AG09309 (cell line): ENCODE measurements at places on chromosomes 5 and 9.
A peak's percentile ranks its signal among the peaks of the same experiment; 100 is the strongest.

GRCh38 chr5:138351056-138351455 lies 1.4 kb upstream of the KDM3B start:
- no peak for DNase-seq

- DNase-seq = no peak
These were observed 295.4 kb downstream of the CSNK1G3 start for GRCh38 chr5:123807177-123807945.

DNA sequence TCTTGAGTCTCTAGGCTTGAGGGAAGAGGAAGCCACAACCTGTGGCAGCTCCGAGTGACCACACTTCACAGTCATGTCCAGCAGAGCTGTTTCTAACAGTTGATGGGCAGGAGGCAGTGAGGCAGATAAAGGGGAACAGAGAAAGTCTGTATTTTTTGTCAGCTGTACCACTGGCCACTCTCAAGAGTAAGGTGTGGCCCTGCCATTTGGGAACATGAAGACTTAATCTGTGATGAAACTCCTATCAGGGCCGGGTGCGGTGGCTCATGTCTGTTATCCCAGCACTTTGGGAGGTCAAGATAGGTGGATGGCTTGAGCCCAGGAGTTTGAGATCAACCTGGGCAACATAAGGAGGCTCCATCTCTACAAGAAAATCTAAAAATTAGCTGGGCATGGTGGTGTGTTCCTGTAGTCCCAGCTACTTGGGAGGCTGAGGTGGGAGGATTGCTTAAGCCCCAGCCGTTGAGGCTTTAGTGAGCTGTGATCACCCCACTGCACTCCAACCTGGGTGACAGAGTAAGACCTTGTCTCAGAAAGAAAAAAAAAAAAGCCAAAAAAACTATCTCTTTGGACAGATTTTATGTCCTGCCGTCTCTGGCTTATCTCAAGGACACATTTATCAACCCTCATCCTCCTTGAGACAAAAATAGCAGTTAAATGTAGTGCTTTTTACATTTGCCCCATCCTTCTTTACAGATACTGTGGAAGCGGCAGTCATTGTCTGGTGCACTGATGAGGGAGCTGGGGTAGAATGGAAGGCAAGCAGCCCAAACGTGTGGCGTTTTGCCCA lies 11.9 kb upstream of the COL15A1 start:
- DNase-seq = no peak

DNA sequence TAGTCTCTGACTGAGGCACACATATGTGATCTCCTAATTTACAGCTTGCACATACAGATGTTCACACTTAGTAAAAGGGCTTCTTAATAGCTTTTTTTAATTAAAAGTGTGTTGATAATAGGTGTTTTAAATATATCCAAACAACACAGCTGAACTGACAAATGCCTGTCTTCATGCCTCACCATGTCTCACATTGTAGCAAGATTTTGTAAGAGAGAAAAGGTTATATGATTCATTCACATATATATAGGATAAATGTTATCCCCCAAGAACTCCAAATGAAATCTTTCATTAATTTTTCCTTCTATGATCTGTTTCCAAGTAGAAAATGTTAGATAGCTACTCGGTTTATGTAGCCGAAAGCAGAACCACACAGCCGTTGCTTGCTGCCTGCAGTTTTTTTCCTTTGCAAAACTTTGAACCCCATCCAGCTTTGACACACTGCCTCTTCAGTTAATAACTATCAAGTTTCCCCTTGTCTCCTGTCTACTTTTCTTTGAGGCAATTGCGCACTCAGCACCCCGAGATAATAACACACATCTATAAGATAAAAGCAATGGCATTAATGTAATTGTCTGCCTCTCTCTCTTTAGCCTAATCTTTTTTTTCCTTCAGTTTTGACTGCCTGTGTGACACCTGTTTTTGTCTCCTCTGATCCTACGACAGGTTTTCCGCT lies 299.2 kb downstream of the BNC2 start:
- no peak for DNase-seq

DNA sequence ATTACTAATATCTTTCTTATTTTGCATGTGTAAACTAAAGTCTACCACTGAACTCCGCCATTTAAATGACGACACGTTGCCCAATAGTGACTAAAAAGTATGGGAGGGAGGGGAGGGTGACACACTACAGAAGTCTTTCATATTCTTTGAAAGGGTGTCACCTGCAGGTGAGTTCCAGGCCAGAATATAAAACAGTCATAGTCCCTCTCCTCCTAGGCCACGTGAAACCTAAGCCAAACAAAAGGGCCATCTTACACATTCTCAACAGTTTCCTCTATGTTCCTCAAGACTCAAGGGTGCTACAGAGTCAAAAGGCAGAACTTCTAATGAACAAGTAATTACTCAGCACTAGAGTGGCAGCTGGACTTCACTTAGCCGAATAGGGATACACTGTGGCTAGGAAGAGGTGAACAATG lies 6.4 kb downstream of the CEMIP2 start:
- no peak for DNase-seq

- DNase-seq = no peak
These were observed 19.0 kb downstream of the CXXC5 start for GRCh38 chr5:139667001-139667729.

- DNase-seq = no peak
These were observed 668.8 kb upstream of the RGMB start for GRCh38 chr5:98104454-98105188.

DNA sequence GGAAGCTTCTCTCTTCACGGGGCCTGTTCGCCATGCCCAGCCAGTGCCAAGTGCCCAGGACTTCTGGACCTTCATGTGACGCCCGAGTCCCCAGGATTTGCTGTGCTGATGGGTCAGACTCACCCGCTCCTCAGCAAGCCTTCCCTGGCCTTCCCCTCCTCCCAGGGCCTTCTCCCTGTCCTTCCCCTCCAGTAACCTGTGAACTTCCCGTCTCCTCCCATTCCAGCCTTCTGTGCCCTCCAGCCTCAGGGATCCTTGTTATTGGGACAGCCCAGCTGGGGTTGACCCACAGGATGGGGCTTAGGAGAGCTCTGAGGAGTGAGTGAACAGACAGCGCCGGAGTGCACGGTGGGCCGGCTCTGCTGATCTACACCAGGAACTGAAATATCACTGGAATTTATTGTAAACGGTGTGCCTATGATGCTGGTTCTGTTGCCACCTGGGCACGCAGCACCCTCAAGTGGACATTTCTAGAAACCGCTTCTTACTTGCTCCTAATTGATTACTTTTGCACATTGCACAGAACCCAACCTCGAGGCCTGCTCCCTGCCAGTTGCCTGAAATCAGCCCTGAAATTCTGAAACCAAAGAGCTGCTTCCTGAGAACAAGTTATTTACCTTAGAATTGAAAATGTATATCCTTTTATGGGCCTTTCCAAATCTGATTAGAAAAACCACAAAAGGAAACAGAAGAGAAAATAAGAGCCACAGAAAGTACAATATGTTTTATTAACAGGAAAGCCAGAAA lies 1.5 kb downstream of the SPAAR start:
- DNase-seq = no peak

- peak; percentile 17 for DNase-seq
These were observed 74.5 kb upstream of the PALM2AKAP2 start for GRCh38 chr9:109705515-109705914.

GRCh38 chr9:127030814-127031740 lies 91.4 kb downstream of the ANGPTL2 start:
- DNase-seq = no peak

DNA sequence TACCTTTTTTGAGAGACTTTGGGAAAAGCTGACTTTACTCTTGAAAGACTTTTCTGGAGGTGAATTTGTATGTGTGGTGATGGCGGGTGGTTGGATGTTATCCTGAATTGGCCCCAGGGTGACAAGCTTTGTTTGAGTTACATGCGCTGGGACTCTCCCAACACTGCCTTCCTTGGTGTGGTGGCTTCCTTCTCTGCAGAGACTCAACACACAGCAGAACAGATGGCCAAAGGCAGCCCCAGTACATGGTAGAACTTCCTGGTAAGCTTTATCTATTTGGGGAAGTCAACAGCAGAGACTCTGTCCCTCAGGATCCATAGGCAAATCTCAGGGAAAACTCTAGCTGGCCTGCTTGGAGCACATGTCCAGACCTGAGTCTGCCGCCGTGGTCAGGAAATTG lies 18.1 kb downstream of the C1QTNF2 start:
- DNase-seq = no peak

DNA sequence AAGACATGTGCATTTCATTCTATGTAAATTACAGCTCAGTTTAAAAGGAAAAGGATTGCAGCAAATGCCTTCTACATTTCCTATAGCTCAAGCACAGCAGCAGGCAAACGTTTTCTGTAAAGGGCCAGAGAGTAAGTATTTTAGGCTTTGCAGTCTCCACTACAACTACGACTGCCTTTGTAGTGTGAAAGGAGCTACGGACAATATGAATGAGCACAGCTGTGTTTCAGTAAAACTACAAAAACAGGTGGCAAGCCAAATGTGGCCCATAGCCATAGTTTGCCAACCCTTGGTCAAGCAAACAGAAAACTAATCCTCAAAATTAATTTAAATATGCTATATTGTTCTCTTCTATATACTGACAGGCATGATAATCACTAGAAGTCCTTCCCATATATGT lies 7.2 kb downstream of the PTBP3 start:
- DNase-seq = no peak

DNA sequence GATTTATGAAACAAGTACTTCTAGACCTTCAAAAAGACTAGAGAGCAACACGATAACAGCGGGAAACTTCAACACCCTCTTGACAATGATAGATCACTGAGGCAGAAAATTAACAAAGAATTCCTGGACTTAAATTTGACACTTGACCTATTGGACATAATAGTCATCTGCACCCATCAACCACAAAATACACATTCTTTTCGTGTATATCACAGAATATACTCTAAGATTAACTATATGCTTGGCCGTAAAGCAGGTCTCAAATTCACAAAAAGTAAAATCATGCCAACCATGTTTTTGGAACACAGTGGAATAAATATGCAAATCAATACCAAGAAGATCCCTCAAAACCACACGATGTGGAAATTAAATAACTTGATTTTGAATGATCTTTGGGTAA lies 559.4 kb downstream of the DNAH5 start:
- no peak for DNase-seq

GRCh38 chr5:32836176-32836575 lies 125.1 kb downstream of the NPR3 start:
- no peak for DNase-seq

DNA sequence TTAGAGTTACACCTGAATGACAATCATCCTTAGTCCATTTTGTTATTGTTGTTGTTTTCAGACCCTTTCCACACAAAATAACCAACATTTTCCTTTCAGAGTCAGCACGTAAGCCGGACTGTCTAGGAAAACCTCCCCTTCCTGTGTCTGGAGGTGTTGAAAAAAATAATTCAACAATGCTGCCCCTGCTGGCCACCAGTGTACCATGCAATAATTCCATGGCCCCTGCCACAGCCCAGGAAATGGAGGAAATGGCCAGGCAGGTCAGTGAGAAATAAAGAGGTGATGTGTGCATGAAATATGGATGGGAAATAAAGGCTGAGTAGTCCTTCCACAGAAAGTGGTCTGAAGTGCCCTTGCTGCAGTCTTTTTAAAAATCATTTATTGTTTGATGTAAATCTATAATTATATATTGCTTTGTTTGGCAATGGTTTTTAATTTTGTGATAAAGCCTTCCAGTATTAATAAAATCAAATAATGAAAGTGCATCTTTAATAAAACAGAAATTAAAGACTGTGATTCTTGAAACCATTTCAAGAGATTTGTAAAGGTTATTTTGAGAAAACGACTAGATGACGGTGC lies 152.8 kb upstream of the PAPPA start:
- no peak for DNase-seq

- no peak for DNase-seq
These were observed 77.5 kb upstream of the UNC5A start for GRCh38 chr5:176732736-176733405.

DNA sequence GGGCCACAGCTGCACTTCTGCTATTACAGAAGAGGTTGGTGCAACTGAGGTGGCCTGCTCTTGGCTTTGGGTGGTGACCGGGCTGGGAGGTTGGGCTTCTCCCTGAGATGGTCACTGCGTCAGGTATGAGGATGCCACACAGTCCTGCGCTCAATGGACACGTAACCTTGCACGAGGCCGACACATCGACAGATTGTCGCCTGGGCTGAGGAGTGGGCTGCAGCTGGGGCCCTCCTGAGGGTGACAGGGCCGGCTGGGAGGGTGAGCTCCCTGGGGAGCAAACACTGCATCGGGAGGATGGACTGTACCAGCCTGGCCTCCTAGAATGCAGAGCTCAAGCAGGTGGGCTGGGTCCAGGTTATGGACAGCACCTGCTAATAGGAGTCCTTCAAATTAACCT lies 261.1 kb upstream of the ADAMTS16 start:
- no peak for DNase-seq

DNA sequence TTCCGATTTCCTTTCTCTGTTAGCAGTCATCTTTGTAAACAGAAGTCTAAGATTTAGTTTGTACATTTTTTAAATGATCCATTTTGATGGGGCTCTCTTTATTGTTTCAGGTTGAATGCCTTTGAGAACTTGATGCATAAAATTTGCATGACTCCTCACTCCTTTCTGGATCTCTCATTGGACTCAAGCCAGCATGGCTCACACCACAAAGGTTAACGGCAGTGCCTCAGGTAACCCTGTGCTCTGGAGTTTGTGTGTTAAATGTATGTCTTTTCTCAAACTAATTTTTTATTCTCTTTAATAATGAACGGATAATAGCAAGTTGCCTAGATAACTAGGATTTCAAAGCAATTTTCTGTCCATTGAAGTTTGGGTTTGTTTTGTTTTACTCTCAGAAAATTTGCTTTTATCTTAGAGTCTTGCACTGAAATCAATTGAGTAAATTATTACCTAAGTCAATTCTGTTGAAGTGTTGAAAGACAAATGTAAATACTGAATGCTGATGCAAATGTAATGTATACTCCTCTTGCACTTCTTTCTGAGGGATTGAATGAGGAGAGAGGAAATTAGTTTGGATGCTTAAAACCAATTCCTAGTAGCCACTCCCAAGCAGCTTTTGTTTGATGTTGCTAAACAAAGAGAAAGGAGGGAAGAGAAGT lies 164.6 kb upstream of the DMRT1 start:
- DNase-seq = no peak

- no peak for DNase-seq
These were observed 118.9 kb upstream of the NMUR2 start for GRCh38 chr5:152523964-152524363.

DNA sequence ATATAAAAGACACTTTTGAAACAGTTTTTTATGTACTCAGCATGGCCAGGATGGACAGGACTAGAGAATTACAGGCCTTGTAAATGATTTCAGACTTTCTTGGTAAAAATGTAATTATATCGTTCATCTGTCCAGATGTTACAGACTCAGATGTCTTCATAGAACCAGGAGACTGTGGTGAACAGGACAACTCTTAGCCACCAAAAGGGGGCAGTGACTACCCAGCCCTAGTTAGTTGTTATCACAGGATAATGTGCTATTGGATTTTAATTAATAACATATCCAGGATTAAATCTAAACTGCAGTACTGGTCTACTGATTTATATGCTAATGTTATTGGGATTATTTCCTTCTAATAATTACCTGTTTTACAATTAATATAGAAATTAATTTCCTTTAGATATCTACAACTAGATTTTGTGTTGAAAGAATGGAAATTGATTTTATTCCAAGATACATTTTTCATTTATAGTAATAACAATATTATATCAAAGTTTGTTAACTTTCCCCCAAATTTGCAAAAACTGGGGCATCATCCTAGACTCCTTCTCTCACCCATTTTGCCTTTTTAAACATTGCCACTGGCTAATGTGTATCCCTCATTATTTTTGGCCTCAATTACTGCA lies 99.4 kb downstream of the MTREX start:
- peak; percentile 20 for DNase-seq

- no peak for DNase-seq
These were observed 6.0 kb downstream of the PUM3 start for GRCh38 chr9:2837915-2838314.
